ENCODE measurements at places on chromosomes 1 and 21. TPM values are rescaled to one million over a fixed set of nuclear protein-coding genes. Genes with fewer than 3 reads are reported as not detected.

Gene OR2T11
- total RNA-seq = not detected

Gene NBPF11
- total RNA-seq = 10.1 TPM

Gene IL22RA1
- not detected for total RNA-seq

Gene ZNF593OS
- not detected for total RNA-seq

Gene TGFBR3
- 14.5 TPM for total RNA-seq

Gene LORICRIN
- total RNA-seq = not detected

Gene FOXD3
- not detected for total RNA-seq

Gene NCDN
- total RNA-seq = 26.9 TPM

Gene TRAF3IP3
- total RNA-seq = 452 TPM

Gene S100A2
- total RNA-seq = 0.73 TPM

Gene TRIM67
- not detected for total RNA-seq

Gene VAV3
- 3.1 TPM for total RNA-seq

Gene OR2G6
- not detected for total RNA-seq

Gene FAM177B
- not detected for total RNA-seq

Gene TGFB2
- not detected for total RNA-seq

Gene LRRC53
- total RNA-seq = not detected

Gene E2F2
- total RNA-seq = 87.7 TPM

Gene ACADM
- total RNA-seq = 43.4 TPM

Gene DDR2
- 0.16 TPM for total RNA-seq

Gene ACTN2
- total RNA-seq = not detected

Gene SYPL2
- not detected for total RNA-seq

Gene KCNA3
- total RNA-seq = 56.0 TPM

Gene PSMD4
- total RNA-seq = 192 TPM

Gene DEDD
- total RNA-seq = 33.8 TPM

Gene SPRR2B
- not detected for total RNA-seq

Gene SOAT1
- total RNA-seq = 47.5 TPM

Gene IGSF8
- total RNA-seq = 37.2 TPM

Gene FMO2
- not detected for total RNA-seq

Gene ORC1
- 37.6 TPM for total RNA-seq

Gene AJAP1
- total RNA-seq = not detected

Gene OR2L13
- total RNA-seq = not detected

Gene PLXNA2
- total RNA-seq = 0.89 TPM

Gene DNAJC28
- total RNA-seq = 0.23 TPM

Gene C1orf74
- 2.1 TPM for total RNA-seq

Gene KIFAP3
- total RNA-seq = 20.7 TPM

Gene MAP3K21
- 0.59 TPM for total RNA-seq

Gene TRAPPC3
- 63.6 TPM for total RNA-seq

Gene SPRR1A
- not detected for total RNA-seq

Gene SYF2
- total RNA-seq = 39.1 TPM

Gene BECN2
- total RNA-seq = not detected

Gene MAB21L3
- total RNA-seq = not detected

Gene GUCA2A
- not detected for total RNA-seq

Gene CACNA1S
- total RNA-seq = not detected

Gene LTN1
- total RNA-seq = 29.9 TPM

Gene BGLAP
- 2.9 TPM for total RNA-seq

Gene KCNJ9
- not detected for total RNA-seq

Gene CAMTA1
- total RNA-seq = 40.7 TPM

Gene OR6N1
- total RNA-seq = not detected

Gene OR2L5
- total RNA-seq = not detected

Gene RBM8A
- total RNA-seq = 205 TPM

Gene C1QA
- not detected for total RNA-seq

Gene JAK1
- 165 TPM for total RNA-seq

Gene ZNF683
- not detected for total RNA-seq

Gene C1orf122
- total RNA-seq = 18.9 TPM

Gene FAM163A
- not detected for total RNA-seq

Gene BSDC1
- total RNA-seq = 49.9 TPM

All from T-helper 2 cell treated with Interferon-gamma antibody and Interleukin-4, amounts not matched to agents 100 ng/mL and 5 ng/mL, for 36 hours (primary cell).